SK-N-SH treated with all-trans-retinoic acid at 6 μM for 48 hours (cell line): ENCODE measurements at places on chromosomes 3 and 15.
A peak's percentile ranks its signal among the peaks of the same experiment; 100 is the strongest.

DNA sequence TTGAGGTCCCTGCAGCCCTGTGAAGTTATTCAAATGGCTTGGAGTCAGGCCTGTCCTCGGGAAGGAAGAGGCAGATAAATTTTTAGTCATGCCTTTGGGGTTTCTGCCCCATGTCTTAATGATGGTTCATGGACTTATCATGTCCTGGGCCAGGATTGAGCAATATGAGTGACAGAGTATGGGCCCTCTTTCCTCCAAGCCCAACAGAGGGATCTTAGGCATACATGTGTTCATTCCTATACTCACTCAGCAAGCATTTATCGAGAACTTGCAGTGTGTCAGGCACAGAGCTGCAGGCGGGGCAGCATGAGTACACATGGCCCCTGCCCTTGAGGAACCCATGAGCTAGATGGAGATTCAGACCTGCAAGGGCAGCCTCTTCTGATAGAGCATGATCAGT is 6.2 kb downstream of the ESYT3 start:
- ATAC-seq, result peak; percentile 2; the same call in 1 of the 3 replicates

DNA sequence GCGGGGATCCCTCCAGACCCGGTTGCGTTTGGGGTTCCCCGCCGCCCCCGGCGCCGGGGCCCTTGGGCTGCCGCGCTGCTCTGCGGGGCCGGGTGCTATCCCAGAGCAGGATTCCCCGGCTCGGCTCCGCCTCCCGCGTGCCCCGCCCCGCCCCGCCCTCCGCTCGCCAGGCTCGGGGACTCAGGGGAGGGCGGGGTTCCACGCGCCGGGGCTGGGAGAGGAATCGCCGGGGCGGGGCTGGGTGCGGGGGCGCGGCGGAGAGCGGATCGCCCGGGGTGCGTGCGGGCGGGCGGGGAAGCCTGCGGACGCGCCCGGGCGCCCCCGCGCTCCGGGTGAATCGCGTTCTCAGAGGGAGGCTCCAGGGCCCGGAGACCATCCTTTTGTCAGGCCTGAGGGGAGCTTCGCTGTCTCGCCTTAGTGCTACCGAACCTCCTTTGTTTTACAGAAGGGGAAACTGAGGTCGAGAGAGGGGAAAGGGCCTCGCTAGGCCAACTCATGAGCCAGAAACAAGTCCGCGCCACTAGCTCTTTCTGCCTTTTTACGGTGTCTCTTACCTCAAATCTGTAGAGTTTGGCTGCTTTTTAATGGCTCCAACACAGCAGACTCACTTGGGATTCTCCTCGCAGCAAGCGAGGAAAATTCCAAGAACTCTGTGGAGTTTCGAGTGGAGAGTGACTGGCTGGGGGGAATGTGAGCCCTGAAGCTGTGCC is at the start of gene TMEM158:
TSS of gene TMEM158 (minus strand) at position 82 of the 710 bp plus-strand sequence. CDS start 260 bp downstream, outside the sequence.
- ATAC-seq, result peak; percentile 81

DNA sequence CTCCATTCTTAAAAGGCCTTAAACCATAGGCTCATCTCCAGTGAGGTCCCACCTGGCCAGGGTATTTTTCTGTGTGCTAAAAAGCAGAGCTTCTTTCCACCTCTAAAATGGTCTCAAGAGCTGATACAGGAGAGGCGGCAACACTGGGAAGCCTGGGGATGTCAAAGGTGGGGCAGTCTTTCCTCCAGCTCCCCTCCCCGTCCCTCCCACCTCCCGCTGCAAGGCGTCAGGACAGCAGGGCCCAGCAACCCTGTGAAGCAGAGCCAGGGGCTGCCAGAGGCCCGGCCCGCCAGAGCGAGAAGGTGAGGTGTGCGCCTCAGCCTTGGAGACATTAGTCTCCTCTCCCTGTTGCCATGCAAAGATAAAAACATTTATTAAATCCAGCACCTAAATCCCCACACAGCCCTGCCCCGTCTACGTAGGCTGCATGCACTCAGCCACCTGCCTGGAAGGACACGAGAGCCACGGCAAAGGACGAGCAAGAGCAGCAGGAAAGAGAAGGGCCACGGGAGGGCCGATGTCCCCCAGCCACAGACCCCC is 75.6 kb downstream of the FAM174B start:
- ATAC-seq, result no peak

GRCh38 chr3:134136604-134137003 is 106.9 kb upstream of the SLCO2A1 start:
- no peak for ATAC-seq

GRCh38 chr15:55737373-55737772 is 5.6 kb downstream of the PRTG start:
- peak; percentile 77 for ATAC-seq

GRCh38 chr3:143586576-143586975 is 261.7 kb downstream of the SLC9A9 start:
- ATAC-seq, result no peak

GRCh38 chr3:188113756-188114155 is 40.2 kb upstream of the LPP start:
- ATAC-seq, result no peak

DNA sequence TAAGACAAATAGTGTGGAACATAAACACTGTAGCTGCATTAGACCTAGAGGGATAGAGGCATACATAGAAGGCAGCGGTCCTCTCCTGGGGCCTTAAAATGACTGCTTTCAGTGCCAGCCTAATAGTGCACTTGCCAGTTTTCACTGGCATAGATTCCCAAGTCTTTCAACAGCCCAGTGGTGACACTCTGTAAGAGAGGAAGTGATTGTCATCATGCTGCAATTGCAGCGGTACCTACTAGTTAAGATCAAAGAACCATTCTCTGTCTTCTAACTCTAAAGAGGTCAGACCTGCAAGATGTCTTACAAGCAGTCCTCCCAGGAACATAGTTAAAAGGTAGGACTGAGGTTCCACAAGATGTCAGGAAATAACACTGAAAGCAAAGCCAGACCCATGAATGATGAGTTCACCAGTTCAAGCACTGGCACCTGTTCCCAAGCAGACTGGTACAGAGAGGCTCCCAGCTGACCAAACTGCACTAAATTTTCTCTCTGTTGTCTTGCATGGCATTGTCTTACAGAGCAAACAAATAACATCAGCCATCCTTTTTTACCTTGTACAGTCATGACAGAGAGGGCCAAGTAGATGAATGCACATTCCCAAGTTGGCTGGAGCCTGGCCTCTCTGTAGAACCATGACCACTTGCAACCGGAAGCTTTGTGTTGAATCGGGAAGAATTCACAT is 100.5 kb upstream of the SKOR1 start:
- ATAC-seq, result no peak

- peak; percentile 45 for ATAC-seq
Measured at GRCh38 chr15:80473286-80474223, 69.4 kb downstream of the ARNT2 start.

DNA sequence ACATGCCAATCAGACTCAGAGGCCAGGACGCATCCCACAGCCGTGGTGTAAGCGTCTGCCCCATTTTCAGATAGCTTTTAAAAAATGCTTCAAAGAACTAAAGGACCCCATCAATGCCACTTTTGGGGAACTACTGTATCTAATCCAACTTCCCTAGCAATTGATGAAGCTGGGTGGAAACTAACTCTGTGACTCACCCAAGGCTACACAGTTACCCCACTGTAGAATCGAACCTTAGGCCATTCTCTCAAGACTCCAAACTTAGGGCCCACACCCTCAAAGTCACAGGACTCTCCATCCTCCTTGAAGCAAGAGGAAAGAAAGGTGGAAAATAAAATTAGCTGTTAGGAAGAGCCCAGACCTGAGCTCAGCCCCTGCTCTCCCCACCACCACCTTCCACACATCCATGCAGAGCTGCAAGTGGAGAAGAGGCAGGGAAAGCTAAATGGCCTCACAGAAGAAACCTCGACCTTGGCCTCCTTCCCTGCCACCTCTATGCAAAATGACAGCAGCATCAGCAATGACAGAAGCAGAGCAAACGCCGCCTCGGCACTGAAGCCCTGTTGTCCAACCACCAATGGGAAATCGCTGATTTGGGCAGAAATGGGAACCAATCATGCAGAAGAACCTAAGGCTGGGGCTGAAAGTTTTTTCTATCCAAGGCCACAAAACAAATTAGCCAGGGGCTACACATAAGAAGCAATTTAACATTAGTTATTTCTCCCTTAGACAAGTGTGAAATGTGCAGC is 22.2 kb downstream of the ANP32A start:
- ATAC-seq, result no peak

DNA sequence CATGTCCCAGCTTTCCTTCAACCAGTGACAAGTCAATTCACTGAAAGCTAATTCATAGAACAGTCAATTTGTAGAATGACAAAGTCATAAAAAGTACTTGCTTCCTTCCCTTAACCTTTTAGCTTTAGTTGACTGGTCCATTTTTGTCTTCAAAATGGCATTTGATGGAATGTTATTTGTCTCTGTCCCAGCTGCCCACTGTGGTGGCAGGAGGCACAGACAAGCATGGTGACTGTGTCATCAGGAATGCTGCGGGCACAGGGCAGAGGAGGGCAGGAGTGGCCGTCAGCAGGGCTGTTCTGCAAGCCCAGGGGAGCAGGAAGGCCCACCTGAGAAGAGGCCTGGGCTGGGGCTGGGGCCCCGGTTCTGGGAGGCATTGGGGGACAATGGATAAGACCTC is 10.0 kb downstream of the IQSEC1 start:
- ATAC-seq, result 0 out of 3 replicates have a peak, but pooled peaks have one; percentile 15

GRCh38 chr15:42141795-42142667 is 14.4 kb downstream of the PLA2G4F start:
- ATAC-seq, result no peak

- ATAC-seq, result no peak
Measured at GRCh38 chr3:172800156-172800555, 49.6 kb downstream of the ECT2 start.

DNA sequence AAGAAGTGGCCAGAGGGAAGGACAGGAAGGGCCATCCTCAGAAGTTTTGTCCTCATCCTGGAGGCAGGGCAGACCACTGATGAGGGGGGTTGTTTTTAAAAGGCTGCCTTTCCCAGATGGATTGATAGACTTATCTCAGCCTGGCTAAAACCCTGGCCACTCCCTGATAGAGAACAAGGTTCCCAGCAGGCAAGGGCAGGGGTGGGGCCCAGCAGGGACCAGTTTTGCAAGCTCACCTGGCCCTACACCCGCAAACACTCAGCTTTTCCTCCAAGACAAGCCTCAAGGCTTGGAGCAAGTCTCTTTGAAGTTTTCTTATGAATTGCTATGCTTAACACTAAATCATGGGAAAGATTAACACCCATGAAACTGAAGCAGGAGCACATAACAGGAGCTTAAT is 9.1 kb downstream of the LIPC start:
- ATAC-seq, result no peak

- no peak for ATAC-seq
Measured at GRCh38 chr3:53800041-53800906, 45.9 kb downstream of the CHDH start.

GRCh38 chr15:94230883-94231722 is at the start of gene MCTP2:
Gene MCTP2, plus strand, starts transcription at chr15:94231561. Its CDS starts 66,705 bp downstream, at chr15:94298266.
- ATAC-seq, result peak; percentile 71

DNA sequence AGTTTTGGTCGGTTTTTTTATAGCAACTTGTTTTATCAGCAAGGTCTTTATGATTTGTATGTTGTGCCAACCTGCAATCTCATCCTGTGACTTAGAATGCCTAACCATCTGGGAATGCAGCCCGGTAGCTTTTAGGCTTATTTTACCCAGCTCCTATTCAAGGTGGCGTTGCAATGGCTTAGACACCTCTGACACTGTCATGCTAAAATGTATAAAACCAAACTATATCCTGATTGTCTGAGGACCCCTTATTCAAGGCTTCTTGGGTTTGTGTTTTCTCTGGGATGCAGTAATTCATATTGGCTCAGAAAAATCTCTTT is 209.0 kb upstream of the ALCAM start:
- ATAC-seq, result no peak

GRCh38 chr3:54235998-54236397 is 113.6 kb downstream of the CACNA2D3 start:
- ATAC-seq, result no peak

- ATAC-seq, result no peak
Measured at GRCh38 chr15:48798319-48798718, 12.6 kb downstream of the CEP152 start.

- peak; percentile 82 for ATAC-seq
Measured at GRCh38 chr15:89143503-89144162, 55.4 kb downstream of the ABHD2 start.

- no peak for ATAC-seq
Measured at GRCh38 chr3:13626396-13626795, 77.5 kb downstream of the FBLN2 start.

DNA sequence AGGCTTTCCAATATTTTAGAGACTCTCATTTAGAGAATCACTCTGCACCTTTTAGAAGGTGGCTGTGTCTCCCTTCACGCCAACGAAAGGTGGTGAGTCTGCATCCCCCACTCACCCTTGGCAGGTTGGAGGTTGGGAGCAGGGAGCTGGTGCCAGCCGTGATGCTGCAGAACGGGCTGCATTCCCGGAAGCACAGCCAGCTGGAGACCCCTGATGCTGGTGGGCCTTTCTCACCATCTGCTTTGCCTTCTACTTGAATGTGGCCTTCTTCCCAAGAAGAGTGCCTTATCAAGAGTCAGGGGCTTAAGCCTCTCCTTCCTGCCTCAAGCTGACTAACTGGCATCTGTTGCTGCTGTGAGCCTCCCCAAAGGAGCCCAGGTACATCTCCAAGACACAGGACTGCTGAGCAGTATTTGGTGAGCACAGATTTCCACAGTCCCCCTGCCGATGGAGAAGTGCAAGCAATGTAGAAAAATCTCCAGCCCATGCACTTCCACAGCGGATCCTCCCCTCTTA is 17.7 kb upstream of the HEG1 start:
- no peak for ATAC-seq
